ENCODE measurements at places on chromosomes 4 and X.

- DNase-seq: no peak
Observed at GRCh38 chrX:793216-793770, 162.7 kb downstream of the SHOX start.

- no peak for DNase-seq
Observed at GRCh38 chrX:72258174-72258573, 18.9 kb downstream of the RPS4X start.

- DNase-seq: no peak
Observed at GRCh38 chr4:21749924-21750323, 198.6 kb downstream of the KCNIP4 start.

DNA sequence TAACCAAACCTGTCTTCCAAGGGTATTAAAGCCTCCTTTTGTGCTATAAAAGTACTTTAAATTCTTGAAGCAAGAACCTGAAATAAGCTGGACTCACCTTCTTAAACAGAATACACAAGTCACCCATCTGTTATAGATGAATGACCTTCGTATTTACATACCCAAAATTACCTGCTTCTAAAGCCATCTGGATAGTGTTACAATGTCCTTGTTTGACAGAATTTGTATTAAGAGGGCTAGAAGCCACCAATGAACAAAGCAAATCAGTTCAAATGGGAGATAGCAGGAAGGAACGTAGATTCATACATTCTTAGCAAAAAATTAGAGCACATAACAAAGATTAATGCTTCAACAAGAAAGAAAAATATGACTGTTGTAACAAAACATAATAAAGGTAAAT, 33.7 kb upstream of the CCSER1 start:
- no peak for DNase-seq

- DNase-seq: no peak
Observed at GRCh38 chrX:50536955-50537354, 66.3 kb upstream of the DGKK start.

DNA sequence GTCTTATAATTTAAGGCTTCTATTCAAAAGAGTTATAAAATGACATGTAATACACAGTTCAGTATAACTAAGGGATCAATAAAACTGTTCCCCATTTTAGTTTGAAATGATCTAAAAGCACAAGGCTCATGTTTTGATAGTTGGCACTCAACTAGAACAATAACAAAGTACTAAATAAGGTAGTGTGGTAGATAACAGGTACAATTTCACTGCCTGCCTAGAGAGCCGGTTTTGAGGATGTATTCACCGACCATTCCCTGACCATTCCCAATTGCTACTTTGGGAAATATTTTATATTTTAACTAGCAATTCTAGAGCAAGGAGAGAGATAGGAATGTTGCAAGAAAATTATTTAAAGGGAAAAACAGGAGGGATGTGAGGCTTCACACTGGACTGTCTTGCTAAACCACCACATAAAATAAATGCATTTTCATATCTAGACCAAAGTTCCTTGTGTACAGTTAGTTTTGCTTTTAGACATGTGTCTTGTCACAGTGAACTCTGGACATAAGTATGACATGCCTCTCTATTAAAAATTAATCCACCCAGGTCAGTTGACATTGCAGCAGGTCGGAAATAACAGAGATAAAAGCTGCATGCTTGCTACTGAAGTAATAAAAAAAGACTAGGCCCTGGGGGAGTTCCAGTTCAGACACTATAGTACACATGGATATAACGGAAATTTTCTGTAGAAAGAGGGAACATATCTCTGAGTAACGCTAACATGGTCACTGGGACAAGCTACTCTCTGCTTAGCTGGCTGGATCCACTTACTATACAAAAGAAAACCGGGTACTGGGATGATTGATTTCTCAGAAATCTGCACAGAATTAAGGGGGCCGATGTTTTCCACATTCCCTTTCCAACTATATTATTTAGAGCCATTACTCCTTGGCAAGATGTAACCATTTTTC, 56.3 kb upstream of the NAP1L5 start:
- DNase-seq: no peak

DNA sequence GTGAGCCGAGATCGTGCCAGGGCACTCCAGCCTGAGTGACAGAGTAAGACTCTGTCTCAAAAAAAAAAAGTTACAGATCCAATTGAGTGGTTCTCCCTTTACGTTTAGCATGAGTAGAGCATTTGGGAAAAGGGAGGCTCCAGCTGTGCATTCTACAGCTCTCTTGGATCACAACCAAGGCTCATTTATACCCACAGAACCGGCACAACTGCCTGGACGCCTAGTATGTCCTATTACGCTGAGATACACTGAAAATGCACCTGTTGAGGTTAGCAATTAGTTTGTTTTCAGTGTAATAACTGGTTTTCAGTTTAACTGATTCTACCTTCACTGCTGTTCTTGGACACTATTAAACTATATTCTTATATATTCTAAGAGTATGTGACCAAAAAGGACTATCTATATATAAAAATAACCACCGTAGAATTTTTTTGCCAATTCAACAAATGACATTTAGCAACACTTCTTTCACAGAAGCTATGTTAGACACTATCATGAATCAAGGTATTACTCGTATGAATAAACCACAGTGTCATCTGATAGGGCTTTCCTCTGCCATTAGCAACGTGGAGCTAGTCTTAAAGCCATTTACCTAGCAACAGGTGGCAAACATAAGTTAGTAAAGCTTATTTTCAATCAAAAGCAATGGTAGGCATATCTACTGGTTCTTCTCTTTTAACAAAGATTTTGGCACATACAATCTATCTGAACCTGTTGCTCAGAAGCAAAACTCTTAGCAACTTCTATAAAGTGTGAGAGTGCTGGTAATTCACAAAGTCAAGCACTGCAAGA, 3.6 kb downstream of the OTUD4 start:
- DNase-seq: no peak

DNA sequence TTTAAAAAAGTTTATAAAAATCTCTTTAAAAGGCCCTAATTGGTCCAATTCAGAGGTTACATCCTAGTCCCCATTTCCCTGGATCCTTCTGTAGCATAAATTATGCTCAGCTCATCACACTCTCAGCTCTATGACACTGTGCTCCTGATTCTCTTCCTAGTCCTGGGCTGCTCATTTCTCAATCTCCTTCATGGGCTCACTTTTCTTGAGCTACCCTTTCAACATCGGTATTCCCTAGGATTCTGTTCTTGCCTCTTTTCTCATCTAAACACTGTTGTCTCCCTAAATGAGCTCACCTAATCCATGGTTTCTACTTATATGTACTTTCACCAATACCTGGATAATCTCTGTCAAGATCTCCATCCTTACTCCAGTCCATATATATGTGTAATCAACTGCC, 14.7 kb downstream of the KLHL15 start:
- no peak for DNase-seq

DNA sequence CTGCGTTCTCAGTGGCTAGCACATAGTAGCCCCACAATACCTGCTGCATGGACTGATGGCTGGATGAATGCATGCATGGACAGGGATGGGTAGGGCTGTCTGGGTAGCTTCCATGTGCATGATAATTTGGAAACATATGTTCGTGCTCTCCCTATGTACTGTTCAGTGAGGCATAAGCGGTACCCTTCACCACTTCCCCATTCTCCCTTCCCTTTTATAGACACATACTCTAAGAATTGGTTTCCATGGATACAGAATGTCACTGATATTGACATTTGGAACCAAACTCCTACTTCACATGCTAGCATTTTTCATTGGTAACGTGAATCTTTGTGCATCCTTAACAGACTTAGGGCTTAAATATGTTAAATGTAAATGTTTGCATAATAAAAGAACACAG, 20.4 kb downstream of the USP46 start:
- no peak for DNase-seq

DNA sequence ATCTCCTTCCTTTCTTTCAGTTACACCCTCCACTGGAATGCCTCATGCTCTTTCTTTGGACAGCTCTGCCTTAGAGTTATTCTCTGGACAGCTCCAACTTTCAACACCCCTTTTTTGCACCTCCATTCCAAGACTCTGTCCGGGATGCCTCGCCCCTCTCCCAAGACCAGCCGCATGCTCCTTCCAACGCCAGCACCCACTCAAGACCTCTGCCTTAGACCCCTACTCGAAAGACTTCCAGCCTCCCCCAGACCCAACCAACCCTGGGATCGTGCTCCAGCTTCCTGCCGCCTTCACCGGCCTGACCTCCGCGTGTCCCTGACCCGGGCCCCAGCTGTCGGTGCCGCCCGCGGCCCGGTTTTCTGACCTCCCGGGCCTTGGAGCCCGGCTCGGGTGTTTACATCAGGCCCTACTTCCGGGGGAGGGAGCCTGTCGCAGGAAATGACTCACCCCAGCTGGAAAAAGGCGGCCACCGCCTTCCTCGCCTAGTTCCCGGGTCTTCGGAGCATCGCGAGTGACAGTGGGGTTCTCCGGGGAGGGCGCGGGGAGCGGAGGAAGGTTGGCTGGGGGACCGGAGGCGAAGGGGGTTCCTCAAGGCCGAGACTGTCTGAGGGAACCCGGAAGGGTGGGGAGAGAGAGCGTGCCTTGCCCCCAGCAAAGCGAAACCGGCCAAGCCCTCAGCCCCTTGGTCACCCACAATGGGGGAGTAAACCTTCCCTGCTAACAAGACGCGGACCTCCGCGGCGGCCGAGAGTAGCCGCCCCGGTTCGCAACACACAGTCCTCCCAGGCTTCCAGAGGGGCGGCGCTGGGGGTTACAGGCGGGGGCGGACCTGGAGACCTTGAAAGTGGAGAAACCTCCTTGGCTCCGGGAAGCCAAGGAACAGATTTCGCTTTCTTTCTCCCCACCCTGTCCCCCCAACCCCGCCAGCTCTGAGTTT, at the start of gene WDR45:
TSS of gene WDR45 (minus strand) at position 399 of the 940 bp plus-strand sequence. CDS start 1,792 bp downstream, outside the sequence.
- DNase-seq: peak; percentile 58

- DNase-seq: no peak
Observed at GRCh38 chrX:30627818-30628652, 25.2 kb upstream of the GK start.

- DNase-seq: no peak
Observed at GRCh38 chr4:74263551-74263950, 44.7 kb upstream of the EPGN start.

DNA sequence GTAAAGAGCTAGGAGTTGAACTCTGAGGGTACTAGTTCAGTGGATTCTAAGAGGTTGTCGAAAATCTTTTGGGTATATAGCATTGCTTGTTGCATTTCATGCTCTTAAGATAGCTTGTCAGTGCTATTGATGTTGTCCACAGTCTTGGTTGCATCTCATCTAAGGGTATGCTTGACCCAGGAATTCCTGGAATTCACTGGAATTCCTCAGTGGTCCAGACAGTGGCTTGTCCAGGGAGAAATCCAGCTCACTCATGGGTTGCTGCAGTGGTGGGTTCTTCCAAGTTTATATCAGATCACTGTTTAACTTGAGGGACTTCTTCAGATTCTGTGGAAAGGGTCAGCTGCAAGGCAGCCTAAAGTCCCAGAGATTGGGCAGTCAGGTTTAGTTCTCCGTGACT, 29.8 kb upstream of the SMARCAD1 start:
- DNase-seq: no peak

DNA sequence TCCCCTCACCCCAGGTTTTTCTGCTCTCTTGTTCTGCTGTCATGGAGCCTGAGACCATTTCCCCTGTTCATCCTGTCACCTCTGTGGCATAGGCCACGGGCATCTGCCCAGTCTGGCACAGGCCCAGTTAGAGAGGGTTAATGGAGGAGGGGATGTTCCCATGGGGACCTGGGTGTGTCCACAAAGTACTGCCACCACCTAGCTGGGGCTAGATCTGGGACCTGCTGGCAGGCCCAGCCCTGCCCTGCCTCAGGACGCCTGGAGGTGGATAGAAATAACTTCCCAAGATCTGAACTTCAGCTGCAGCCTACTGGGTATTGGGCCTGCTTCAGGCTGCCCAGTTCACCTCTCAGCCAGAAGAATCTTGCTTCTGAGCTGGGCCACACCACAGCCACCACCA, 13.5 kb downstream of the EFNB1 start:
- no peak for DNase-seq

GRCh38 chr4:122588453-122589238, 32.2 kb downstream of the IL21 start:
- no peak for DNase-seq

DNA sequence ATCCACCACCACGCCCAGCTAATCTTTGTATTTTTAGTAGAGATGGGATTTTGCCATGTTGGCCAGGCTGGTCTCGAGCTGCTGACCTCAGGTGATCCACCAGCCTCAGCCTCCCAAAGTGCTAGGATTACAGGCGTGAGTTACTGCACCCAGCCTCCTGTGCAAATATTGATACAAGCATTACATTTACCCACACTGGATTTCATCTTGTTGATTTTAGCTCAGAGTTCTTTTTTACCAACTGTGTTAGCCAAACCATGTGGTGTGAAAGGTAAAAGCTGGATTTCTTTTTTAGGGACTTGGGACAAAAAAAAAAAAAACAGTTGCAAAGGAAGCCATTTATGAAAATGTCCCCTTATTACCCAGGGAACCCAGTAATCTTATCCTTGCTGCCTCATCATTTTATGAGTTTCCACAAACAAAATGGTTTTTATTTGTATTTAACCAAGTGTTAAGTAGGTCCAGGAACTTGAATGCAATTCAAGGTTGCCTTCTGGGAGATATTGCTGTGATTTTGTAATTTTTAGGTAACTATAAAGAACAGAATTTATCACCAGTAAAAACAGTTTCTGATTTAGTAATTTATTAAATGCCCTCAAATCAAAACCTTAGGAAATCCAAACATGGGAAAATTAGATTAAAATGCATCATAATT, 202.5 kb downstream of the PALLD start:
- DNase-seq: no peak

- DNase-seq: no peak
Observed at GRCh38 chrX:106889468-106889867, 13.7 kb downstream of the RIPPLY1 start.

- DNase-seq: no peak
Observed at GRCh38 chr4:81921751-81922159, 450.0 kb upstream of the RASGEF1B start.

DNA sequence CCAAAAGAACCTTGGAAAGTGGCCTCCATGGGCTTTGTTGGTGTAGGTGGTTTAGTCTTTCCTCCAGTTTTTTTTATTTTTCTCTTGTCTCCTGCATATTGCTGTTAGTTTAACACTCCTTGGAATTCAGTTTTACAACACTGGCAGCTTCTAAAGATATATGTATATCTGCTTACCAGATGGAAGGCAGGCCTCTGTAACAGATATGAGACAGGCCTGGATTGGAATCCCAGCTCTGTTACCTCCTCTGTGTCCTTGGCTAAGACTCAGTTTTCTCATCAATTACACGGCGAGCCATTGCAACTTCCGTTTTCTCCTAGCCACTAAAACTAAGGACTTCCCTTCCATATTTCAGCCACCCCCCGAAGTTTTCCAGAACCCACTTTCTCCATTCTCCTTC, 133.4 kb upstream of the SMAD1 start:
- no peak for DNase-seq

DNA sequence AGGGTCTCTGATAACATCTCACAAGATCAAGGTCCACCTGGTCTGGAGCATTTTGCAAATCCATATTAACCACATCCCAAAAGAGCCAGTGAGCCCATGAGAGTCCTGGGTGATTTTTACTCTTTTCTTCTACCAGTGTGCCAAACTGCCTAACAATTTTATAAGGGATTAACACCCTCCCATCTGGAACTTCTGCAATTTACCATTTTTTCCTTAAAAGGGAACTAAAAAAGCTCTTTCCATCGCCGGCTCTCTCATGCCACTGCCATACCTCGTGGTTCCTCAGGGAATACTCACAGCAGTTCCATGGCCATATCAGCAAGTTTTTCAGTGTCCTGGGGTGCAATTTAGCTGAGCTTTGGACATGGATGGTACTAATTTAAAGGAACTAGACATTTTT, 55.7 kb downstream of the SEPSECS start:
- no peak for DNase-seq

Measured in activated CD8-positive, alpha-beta memory T cell treated with anti-CD3 and anti-CD28 coated beads for 4 hours (primary cell).